ENCODE measurements at places on chromosomes 16 and 17.

GRCh38 chr17:7001318-7001961 lies 5.6 kb downstream of the ALOX12 start:
- no peak for DNase-seq

DNA sequence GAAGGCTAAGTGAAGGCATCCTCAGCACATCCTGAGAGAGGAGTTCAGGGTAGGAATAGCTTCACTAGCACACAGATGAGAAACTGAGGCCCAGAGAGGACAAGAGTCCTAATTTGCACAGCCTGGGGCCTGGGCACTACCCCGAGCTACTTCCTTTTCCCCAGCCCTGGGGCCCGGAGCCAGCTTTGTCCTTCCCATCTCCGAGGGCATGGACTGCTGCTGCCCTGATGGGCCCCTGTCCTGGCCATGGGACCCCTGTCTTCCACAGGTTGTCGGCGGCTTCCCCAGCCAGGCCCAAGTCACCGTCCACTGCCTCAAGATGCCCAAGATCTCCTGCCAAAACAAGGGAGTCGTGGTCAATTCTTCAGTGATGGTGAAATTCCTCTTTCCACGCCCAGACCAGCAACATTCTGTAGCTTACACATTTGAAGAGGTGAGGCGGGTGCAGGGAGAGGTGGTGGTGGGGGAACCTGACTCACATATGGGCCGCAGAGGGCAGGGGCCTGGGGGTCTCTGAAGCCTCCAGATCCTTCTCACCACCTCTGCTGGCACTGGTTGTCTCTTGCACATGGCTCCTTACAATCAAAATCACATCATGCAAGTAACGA lies 11.4 kb upstream of the NLRC5 start:
- DNase-seq, result no peak

DNA sequence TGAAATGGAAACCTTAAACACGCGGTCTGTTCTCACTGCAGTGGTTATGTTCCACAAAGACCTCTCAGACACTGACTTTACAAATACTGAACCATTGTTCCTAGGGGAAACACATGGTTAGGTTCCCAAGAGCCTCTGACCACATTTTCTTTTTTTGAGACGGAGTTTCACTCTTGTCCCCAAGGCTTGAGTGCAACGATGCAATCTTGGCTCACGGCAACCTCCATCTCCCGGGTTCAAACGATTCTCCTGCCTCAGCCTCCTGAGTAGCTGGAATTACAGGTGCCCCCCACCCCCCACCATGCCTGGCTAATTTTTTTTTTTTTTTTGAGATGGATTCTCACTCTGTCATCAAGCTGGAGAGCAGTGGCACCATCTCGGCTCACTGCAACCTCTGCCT lies 179.7 kb downstream of the RBFOX3 start:
- DNase-seq, result no peak

GRCh38 chr16:30096862-30097563 lies 1.0 kb upstream of the YPEL3 start:
- no peak for DNase-seq

GRCh38 chr16:27820646-27821345 lies 242.7 kb downstream of the GSG1L start:
- DNase-seq, result no peak

GRCh38 chr16:2716948-2717347 lies 3.1 kb downstream of the PRSS27 start:
- no peak for DNase-seq

DNA sequence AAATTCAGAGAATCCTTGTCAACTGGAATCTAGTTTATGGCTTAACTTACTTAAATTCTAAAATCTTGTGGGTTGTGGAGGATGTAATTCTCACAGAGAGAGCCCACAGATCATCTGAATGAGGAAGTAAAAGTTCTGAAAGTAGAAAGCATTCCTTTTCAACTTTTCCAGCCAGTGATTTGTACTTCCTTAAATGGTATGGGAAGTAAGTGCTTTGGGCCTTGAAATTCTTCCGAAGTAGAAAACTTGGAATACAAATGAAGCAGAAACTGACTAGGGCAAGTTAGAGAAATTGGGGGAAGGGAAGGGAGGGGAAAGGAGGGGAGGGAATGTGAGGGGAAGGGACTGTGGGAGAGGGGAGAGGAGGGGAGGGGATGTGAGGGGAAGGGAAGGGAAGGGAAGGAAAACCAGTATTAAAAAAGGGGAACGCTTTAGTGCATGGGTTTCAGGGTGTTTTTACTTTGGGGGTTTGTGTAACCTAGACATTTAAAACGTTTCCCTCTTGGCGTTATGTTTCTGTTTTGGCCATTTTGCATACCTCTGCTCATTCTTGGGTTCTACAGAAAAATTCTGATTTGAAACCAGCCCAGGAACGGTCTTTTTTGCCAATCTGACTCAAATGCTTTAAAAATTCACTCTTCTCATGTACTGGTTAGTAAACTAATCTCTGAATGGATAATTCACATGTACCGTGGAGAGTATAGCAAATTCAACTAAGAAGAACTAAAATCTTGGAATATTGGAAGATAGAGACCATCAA lies 15.5 kb upstream of the SNTB2 start:
- DNase-seq, result no peak

GRCh38 chr16:89700649-89701424 lies 668 bp downstream of the SPATA2L start:
- peak; percentile 47 for DNase-seq

GRCh38 chr17:18950944-18951905 lies 740 bp upstream of the SLC5A10 start:
- DNase-seq, result no peak
